ENCODE measurements at places on chromosomes 7 and 10.

GRCh38 chr7:148789220-148789619 is 90.5 kb downstream of the CUL1 start:
- DNase-seq, result no peak

- no peak for DNase-seq
Observed at GRCh38 chr10:44702531-44702930, 208.6 kb upstream of the TMEM72 start.

GRCh38 chr7:36644625-36645422 is 79.5 kb downstream of the AOAH start:
- DNase-seq, result no peak

GRCh38 chr10:28845009-28845682 is 167.8 kb downstream of the BAMBI start:
- DNase-seq, result no peak

- DNase-seq, result no peak
Observed at GRCh38 chr10:26432938-26433337, 5.2 kb upstream of the APBB1IP start.

GRCh38 chr7:109967406-109967805 is 1123.5 kb upstream of the LRRN3 start:
- no peak for DNase-seq

DNA sequence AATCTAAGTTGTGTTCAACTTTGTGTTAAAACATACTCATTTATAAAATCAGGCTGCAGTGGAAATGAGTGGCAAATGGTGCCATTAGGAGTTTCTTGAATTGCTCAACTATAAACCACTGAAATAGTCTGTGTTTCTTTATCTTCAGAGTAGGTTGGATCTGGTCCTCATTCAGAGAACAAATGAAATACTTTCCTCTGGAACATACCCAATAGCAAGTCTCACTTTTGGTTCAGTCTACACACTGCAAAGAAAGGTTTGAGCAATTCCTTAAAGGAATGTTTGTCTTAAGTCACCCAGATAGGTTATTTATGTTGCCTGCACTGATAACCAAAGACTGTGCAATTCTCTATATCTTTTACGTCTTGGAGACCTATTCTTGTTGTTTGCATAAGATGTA is 62.5 kb downstream of the ABCB4 start:
- DNase-seq, result no peak

- DNase-seq, result no peak
Observed at GRCh38 chr7:30173058-30173897, 38.5 kb downstream of the MTURN start.

DNA sequence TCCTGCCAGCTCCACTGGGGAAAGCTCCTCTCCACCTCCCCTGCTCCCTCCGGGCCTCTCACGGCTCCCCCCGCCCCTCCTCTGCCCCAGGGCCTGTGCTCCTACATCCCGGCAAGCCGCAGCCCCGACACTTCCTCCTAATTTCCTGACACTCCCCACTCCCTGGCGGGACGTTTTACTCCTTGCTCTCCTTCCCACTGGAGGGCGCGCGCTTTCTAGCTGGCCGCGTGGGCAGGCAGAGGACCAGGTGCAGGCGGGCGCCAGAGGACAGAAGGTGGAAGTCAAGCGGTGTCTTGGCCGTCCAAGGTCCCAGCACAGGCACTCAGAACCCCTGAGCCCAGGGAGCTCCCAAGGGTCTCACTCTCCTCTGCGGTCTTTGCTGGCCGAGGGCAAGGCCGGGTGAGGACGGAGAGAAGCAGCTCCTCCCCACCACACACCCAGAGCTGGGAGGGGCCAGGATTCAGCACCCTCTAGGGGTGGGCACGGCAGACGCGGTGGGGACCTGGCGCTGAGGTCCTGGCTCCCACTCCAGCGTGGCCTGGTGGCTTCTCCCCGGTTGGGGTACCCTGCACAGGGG is 19.1 kb downstream of the ADAM8 start:
- DNase-seq, result no peak

DNA sequence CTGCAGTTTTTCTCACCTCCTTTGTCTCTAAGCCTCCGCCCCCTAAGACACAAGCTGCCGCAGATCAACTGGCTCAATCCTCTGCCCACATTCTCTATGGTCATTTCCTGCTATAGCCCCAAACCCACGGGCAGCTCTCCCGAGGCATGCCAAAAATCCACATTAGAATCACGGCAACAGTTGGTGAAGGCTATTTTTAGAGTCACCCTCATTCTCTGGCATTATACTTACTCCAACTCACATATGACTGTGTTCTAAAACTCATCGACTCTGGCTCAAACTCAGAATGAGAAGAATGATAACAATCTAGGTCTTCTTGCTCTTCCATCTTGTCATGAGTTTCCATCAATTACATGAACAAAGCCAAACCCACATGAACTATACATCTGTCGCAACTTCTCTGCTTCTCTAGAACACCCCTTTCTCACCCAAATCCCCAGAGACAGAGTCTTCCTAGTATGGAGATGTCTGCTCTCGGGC is 10.9 kb upstream of the KIAA1549 start:
- DNase-seq, result no peak

GRCh38 chr10:96208946-96209345 is 62.4 kb downstream of the BLNK start:
- DNase-seq, result no peak

GRCh38 chr7:77407906-77408305 is 8.2 kb downstream of the GSAP start:
- no peak for DNase-seq

GRCh38 chr10:126674741-126675515 is 4.4 kb upstream of the C10orf90 start:
- no peak for DNase-seq

- DNase-seq, result no peak
Observed at GRCh38 chr10:84541289-84541637, 212.9 kb downstream of the CCSER2 start.

DNA sequence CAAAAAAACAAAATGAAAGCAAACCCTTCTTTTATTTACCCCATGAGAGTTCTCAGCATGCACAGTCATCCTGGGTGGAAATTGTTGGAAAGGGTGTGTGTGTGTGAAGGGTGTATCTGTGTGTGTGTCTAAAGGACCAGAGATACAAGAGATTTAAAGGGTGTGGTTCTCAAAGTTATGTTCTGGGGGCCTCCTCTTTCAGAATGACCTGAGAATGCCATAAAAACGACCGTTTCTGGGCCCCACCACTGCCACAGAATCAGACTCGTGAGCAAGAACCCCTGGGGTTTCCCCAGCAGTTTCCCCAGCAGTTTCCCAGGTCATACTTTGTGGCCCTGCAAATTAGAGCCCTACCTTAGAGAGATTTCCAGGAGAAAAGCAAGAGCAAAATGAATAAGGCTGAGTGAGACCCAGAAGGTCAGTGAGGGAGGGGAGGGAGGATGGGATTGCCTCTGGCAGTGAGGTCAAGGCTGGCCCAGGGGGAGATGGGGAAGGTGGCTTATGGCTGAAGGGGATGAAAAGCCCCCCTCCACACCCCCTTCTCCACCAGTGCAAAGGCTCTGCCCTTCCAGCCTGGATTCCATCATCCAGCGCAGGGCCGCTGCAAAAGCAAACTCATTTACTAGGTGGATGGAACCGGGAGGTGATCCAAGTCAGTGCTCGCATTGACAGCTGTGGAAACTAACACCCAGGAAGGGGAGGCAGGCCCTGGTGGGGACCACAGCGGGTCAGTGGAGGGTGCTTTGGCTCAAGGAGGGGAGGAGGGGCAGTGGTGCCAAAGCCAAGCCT is 10.2 kb downstream of the PYROXD2 start:
- DNase-seq, result no peak

DNA sequence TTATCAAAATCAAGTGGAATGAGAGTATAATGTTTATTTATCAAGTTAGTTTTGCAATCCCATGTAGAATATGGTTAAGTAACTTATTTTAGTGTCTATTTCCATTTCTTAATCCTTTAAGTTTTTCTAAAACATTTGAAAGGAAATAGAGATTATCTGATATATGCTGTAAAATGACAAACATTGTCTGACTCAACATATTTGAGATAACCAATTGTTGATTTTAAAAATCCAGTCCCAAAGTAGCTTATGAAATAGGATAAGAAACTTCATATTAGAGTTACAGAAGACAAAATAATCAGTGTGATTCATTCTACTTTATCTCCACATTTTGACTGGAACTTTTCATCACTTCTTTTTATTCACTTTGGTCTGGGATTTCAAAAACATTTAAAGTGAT is 38.7 kb upstream of the CDK1 start:
- no peak for DNase-seq

DNA sequence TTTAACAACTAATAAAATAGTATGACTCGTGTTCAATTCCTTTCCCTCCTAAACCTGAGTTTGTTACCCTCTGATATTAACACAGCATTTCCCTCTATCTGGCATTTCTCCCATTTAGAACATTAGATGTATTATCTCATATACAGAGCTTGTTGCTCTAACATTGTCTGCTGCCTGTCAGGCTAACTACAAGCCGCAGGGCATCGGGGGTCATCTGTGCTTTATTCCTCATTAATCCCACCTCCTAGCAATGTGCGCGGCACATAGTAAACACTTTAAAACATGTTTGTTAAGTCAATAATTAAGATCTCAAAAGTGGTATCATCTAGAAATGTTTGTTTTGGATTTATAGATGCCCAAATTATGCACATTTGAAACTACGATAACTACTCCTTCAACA is 52.9 kb upstream of the NEBL start:
- DNase-seq, result no peak

- no peak for DNase-seq
Observed at GRCh38 chr7:111173990-111174389, 83.1 kb downstream of the LRRN3 start.

GRCh38 chr7:34044734-34045353 is 139.5 kb downstream of the BMPER start:
- no peak for DNase-seq

GRCh38 chr10:15642095-15642494 is 77.6 kb downstream of the ITGA8 start:
- DNase-seq, result no peak

DNA sequence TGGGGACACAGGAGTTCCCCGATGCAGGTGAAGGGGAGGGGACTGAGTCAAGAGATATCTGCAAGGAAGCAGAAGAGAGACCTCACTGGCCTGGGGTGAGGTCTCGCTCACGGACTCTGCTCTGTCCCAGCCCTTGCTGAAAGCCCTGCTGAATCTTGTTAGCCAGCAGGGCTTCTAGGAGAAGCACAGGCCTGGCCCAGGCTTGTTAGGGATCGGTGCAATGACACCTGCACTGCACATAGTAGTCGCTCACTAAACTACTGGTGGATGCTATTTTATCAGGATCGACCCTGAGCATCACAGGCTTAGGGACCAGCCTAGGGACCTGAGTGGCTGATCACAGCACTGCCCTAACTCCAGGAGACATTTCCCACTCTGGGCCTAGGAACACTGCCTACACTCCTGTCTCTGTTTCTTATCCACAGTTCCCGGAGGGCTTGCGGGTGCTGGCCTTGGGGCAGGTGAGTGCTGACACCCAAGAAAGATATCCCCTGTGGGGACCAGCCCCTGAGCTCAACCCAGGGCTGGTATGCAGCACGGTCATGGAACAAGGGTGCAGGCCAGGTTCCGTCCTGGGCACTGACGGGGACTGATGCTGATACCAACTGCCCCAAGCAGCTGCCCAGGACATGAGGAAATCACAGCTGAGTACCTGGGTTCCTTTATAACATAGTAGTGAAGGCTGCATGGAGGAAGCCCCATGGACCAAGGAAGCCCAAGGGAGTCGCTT is 13.0 kb downstream of the ELN start:
- DNase-seq, result no peak

DNA sequence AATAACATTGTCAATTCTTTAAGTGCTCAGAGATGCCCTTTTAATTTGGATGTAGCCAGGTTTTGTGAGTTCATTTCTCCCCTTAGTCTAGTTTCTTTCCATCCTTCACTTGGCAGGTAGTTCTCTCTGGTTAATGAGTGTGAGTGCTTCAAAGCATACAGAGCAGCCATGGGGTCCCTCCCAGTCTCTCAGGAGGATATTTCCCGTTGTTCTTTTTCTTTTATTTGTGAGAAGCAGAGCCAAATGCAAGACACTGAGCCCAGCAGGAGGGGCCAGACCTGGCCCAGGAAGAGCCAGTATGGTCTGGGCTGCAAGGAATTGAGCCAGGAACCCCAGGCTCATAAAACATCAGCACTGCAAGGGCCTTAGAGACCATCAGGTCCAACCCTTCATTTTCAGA is 52.4 kb downstream of the PLCE1 start:
- DNase-seq, result no peak

DNA sequence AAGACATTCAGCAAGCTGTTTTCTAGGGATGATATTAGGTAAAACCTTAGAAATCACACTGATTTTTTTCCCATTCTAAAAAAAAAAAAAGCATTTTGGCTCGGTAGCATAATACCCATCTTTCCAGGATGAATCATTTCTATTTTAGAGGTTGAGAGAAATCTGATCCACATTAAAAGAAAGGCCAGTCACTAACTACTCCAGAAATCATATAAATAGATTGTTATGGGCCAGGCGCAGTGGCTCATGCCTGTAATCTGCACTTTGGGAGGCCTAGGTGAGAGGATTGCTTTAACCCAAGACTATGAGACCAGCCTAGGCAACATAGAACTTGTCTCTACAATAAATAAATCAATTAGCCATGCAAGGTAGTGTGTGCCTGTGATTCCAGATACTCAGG is 164.3 kb downstream of the BAMBI start:
- DNase-seq, result no peak

- no peak for DNase-seq
Observed at GRCh38 chr7:7100432-7100849, 81.9 kb upstream of the C1GALT1 start.

DNA sequence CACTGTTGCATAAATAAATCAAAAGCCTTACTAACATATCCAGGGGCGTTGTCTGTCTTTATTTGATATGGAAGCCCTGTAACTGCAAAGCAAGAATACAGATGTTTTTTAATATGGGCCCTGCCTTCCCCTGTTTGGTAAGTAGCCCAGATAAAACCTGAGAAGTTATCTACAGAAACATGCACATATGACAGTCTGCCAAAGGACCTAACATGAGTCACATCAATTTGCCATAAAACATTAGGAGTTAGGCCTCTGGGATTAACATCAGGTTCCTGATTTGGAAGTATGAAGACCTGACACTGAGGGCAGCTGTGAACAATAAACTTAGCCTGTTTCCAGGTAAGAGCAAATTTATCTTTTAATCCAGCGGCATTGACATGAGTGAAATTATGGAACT is 1588.8 kb downstream of the REEP3 start:
- no peak for DNase-seq

DNA sequence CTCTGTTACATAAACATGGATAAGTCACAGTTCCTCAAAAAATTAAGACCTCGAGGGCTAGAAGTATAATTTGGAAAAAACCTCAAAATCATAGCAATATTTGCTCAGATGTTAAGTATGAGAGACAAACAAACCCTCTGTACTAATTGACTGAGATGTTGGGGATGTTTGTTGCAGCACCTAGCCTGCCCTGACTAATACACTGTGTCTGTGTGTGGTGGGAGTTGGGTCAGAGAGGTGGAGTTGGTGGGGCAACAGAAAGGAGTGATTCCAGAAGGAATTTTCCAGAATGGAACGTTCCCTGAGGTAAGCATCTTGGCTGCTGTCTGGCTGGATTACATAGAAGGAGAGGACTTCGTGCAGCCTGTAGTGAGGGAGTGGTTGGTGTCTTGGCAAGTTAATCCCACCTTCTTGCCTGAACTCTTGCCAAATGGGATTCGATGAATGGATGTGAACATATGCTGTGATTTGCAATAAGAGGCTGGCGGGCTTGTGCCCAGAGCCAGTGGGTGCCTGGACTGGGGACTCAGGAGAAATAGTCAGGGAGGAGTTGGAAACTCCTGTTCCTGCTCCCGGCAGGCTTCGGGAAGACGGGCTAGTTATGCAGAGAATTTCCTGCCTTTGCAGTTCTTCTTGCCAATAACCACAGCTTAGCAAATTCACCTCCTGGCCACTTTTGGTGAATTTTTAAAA is 9.3 kb upstream of the FAM180A start:
- DNase-seq, result no peak

GRCh38 chr7:121504482-121504881 is 108.4 kb upstream of the FAM3C start:
- DNase-seq, result no peak

All from stimulated activated CD4-positive, alpha-beta T cell treated with anti-CD3 and anti-CD28 coated beads, Interleukin-15, amount 100 ng/mL, for 1 hour (primary cell).